Stimulated activated CD4-positive, alpha-beta T cell treated with anti-CD3 and anti-CD28 coated beads, Interleukin-2, amount 100 ng/mL, for 4 hours (primary cell): ENCODE measurements at places on chromosomes 6 and 20.

DNA sequence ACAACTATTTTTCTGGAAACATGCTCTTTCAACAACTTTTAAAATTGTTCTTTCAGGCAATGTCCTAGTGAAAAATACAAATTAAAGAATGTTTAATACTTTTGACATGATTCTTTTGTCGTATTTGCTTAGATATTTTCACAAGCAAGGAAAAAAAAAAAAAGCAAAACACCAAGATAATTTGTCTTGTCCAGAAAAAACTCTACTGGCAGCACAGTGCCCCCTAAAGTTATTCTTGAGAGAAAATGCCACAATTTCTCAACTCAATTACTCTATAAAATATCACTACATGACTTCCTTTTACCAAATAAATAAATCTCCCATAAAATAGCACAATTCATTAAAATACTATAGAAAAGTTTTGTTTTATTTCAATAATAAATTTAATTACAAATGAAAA, 652.5 kb upstream of the EPHA7 start:
- DNase-seq, result no peak

DNA sequence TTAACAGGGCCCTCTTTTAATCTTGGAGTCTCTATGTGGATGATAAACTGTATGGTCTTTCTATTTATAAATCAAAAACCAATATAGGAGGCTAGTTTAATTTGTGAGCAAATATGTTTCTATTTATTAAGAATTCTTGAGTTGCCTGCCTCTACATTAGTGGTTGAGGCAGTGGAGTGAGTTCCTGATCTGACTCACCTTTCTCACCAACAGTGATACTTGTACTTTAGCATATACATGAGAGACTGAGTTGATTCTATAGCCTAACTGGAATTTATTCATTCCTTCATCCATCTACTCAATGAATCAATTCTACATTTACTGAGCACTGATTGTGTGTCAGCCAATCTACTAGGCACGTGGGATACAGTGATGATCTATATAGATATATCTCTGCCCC, 126.9 kb downstream of the TRMT11 start:
- DNase-seq, result no peak

GRCh38 chr20:58991715-58992114, 10.7 kb downstream of the NELFCD start:
- DNase-seq, result no peak

GRCh38 chr20:10927936-10928840, 254.4 kb upstream of the JAG1 start:
- no peak for DNase-seq

DNA sequence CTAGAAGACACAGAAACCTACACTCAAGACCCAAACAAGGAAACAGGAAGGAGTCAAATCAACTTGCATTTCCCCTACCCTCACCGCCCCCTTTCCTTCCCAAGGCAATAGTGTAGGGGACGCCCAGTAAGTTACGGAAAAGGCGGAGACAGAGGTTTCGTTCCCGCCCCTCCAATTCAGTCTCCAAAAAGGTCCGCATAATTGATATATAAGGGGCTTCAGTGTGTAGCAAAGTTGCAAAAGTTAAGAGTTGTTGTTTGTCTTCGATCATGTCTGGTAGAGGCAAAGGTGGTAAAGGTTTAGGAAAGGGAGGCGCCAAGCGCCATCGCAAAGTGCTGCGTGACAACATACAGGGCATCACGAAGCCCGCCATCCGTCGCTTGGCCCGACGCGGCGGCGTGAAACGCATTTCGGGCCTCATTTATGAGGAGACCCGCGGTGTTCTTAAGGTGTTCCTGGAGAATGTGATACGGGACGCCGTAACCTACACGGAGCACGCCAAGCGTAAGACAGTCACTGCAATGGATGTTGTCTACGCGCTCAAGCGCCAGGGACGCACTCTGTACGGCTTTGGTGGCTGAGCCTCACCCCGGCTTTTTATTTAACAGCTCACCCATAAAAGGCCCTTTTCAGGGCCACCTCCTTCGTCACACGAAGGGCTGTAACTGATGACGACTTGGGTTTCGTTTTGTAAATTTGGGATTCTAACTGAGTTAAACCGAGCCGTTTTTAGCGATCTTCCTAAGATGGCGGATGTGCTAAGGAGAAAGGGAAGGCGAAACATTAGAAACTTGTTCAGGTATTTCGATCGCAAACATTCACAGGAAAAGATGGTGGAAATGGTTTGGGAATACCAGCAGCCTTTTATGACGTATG, 124.6 kb upstream of the BTN3A2 start:
- peak; percentile 37 for DNase-seq

- peak; percentile 64 for DNase-seq
Measured at GRCh38 chr20:47317127-47317895, 39.2 kb downstream of the ZMYND8 start.

DNA sequence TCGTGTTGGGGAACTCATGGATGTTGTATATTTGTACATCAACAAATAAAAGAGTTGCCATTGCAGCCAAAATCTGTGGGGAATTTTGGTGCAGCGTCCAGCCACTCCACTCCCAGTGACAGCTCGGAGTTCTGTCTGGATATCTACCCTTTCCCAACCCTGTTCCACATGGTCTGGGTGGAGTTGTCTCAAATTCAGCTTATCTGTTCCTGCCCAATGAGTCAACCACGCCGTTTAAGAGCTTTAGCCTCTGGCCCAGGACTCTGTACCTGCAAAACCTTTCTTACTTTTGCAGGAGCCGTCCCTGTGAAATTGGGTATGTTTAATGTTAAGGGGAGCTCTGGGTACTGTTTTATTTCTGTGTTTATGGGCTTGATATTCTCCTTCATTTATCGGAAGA, 33.9 kb upstream of the OVOL2 start:
- no peak for DNase-seq

GRCh38 chr20:38191654-38192053, 26.6 kb upstream of the TGM2 start:
- DNase-seq, result no peak

GRCh38 chr6:55397986-55398385, 70.7 kb downstream of the GFRAL start:
- no peak for DNase-seq

GRCh38 chr6:143724876-143725275, 47.1 kb downstream of the PHACTR2 start:
- no peak for DNase-seq

- no peak for DNase-seq
Measured at GRCh38 chr6:140050101-140050995, 675.9 kb upstream of the CITED2 start.

GRCh38 chr6:137175157-137175867, 1.9 kb upstream of the IL22RA2 start:
- DNase-seq, result no peak

DNA sequence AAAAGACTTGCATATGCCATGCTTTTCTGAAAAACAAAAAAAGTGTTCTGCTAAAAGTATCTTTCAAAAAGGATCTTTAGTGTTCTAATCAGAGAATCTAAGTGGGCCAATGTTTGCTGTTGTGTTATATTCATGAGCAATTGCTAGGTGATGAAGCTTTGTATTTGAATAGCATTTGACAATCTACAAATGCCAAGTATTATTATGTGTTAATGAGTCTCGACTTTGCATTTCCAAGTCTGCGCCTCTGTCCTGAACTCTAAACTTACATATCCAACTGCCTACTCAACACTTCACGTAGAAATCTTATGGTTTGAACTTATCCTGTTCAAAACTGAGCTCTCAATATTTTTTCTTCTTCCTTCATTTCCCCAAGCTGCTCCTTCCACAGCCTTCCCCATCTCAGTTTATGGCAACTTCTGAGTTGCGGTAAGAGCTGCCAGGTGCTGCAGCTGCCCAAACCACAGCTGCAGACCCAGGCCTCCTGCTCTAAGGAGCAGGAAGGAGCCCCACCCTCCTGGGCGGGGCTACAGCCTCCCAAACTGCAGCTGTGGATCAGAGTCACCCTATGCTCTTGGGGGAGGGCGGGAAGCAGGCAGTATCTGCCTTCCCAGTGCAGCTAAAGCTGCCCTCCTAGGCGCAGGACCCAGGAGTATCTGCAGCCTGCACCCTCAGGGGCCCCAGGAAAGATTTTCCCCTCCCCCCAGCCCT, 16.7 kb upstream of the MAK start:
- DNase-seq, result no peak

GRCh38 chr6:111631903-111632460, 26.3 kb upstream of the TRAF3IP2 start:
- no peak for DNase-seq

- no peak for DNase-seq
Measured at GRCh38 chr6:80465513-80465912, 359.0 kb downstream of the BCKDHB start.

DNA sequence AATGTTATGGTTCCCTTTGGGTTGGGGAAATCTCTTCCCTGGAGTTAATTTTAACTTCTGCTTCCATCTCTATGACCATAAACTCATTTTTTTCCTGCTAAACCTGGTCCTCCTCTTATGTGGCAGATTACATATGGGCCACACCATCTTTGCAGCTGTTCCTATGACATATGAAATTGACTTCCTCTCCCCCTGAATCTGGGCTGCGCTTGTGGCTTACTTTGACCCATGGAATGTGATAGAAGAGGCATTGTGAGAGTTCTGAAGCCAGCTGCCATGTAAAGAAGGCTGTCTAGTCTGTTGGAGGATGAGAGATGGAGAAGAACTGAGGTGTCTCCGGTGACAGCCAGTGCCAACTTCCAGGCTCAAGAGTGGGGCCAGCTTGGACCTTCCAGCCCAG, 100.1 kb downstream of the CDC5L start:
- DNase-seq, result no peak

DNA sequence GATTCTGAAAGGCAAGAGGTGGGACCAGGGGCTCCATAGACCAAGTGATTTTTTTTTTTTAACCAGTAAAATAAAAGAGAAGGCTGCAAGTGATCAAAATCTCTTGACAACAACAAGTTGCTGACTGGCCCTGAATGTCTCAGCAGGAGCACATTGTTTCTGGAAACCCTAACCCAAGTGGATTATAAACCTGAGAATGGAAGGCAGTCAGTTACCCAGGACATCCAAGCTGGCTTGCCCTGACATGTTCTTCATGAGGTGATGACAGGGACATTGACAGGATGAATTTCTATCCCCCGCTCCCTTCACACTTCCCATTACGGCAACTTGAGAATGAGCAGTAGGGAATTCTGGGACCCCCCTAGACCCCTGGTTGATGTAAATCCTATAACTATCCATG, 49.6 kb upstream of the RIPOR2 start:
- no peak for DNase-seq

GRCh38 chr6:114690625-114691024, 347.8 kb upstream of the HS3ST5 start:
- no peak for DNase-seq

DNA sequence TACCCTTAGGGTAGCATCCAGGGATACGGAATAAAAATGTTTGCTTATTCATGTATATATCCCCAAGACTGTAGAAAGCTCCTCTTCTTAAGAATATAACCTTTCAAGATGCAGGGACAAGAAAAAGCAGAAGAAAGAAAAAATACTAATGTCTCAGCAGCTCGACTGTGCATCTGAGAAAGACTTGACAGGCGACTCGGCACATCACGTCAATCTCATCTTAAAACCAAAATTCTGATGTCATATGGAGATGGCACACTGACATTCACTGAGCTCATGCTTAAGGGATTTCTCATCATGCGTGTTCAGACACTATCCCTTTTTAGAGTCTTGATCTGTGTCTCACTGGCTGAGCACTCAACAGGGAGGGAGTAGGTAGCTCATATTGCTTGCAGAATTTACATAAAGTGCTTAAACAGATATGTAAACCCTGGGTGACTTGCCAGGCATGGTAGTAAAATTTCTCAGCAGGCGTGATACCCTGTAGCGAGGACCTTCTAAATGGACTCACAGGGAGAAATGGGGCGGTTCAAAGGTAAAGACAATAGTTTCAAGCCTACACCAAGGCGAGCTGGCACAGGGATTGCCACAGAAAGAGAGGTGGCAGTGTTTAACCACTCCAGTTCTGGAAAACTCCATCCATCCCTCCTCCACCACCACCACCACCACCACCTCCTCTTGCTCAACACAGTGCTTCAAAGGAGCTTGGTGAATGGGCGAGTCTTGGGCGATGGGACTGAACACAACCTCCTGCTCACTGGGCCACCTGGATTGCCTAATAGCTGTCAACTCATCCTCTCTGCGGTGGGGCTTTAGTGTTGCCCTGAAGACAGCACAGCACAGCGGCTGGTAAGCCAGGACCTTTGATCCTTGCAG, 330.5 kb downstream of the TFAP2A start:
- no peak for DNase-seq

GRCh38 chr6:15441215-15441868, 195.5 kb downstream of the JARID2 start:
- DNase-seq, result peak; percentile 26

DNA sequence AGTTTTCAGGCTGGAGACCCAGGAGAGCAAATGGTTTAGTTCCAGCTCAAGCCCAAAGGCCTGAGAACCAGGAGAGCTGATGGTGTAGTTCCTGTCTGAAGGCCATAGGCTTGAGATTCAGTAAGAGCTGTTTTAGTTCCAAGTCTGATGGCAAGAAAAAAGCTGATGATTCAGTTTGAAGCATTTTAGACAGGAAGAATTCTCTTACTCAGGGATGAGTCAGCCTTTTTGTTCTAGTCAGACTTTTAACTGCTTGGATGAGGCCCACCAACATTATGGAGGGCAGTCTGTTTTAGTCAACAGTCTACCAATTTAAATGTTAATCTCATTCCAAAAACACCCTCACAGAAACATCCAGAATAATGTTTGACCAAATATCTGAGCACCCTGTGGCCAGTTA, 2.5 kb downstream of the ZSCAN26 start:
- DNase-seq, result no peak

- no peak for DNase-seq
Measured at GRCh38 chr6:166495487-166496314, 90.8 kb downstream of the RAMACL start.

DNA sequence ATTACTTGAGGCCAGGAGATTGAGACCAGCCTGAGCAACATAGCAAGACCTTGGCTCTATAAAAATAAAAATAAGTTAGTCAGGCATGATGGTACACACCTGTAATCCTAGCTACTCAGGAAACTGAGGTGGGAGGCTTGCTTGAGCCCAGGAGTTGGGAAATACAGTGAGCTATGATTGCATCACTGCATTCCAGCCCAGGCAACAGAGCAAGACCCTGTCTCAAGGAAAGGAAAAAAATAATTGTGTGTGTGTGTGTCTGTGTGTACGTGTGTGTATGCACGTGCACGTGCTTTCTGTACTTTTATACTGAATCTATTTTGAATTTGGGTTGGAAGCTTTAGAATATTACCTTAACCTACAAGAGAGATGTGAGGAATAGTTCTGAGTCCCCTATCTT, 58.9 kb downstream of the KIZ start:
- DNase-seq, result no peak
